Fibroblast of skin of left biceps (primary cell): ENCODE measurements at places on chromosomes 2 and 18.

DNA sequence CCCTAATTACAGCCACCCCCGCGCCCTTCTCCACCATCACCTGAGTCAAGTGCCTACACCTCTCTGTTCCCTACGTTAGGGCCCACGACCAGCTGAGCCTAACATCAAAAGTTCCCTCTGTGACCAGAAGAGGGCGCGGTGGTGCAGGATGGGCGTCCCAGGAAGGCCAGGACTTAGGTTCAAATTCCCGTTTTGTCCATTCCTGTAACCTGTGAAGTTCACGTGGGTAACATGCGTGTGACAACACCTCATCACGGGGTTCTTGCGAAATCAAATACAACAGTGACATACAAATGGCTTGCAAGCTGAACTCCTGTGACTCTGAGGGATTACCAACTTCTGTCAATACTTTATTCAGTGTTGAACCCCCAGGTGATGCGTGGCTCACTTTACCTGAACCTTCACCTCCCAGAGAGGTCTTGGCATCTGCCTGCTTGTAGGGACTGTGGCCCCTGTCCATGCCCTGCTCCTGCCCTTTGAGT, 207.9 kb downstream of the ARL4C start:
- no peak for DNase-seq

DNA sequence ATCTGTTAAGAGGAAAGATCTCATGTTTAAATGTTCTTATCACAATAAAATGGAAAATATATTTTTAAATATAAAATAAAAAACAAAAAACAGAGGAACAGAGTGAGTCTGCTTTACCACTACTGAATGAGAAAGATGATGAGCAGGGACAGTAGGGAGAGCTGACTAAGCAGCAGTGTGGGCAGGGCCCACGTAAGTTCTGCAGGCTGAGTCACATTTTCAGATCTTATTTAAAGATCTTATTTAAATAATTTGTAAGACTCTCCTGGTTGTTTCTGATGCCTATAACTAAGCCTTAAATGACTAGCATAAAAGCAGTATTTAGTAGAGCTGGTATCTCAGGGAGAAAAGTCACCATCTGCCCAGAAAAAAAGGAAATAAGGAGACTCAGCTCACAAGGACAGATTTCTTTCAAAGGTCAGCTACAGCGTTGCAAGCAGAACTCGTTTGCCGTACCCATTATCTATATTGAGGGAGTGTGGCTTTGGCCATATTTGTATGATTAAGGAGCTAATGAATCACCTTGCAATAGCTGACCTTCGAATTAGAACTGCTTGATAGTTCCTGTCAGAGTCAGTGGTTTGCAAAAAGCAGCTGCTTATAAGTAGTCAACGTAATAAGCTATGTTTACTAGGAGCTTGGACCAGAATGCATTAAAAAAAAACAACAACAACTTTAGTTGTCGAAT, 322.1 kb upstream of the CHAC2 start:
- no peak for DNase-seq

GRCh38 chr2:151287513-151288250, 1.8 kb downstream of the NMI start:
- DNase-seq: no peak

DNA sequence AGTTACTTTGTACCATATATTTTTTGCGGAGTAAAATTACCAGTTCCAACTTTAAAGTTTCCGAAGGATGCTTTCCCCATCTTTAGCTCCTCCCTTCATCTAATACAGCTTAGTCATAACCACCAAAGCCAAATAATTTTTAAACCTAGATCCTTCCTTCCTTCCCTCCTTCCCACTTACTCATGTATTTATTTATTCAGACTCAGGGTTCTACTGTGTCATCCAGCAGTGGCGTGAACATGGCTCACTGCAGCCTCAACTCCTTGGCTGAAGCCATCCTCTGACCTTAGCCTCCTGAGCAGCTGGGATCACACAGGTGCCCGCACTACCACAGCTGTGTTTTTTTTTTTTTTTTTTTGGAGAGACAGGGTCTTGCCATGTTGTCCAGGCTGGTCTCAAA, 4.4 kb downstream of the LPIN2 start:
- DNase-seq: no peak

GRCh38 chr2:26647981-26648380, 6.8 kb upstream of the CIB4 start:
- no peak for DNase-seq

DNA sequence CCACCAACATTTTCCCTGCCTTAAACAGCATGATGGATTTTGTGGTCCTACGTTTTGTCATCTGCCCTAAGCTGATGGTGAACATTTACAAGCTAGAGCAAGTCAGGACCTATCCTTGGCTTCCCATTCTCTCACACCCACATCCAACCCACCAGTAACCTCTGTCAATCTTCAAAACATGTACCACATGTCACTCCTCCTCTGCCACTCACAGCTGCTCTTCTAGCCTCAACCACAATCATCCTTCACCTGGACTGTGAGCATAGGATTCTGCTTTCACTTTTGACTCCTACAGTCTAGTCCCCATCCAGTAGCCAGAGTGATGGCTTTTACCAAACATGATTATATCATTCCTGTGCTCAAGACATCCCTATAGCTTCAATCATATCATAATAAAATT, 279.8 kb upstream of the DLGAP1 start:
- DNase-seq: no peak

DNA sequence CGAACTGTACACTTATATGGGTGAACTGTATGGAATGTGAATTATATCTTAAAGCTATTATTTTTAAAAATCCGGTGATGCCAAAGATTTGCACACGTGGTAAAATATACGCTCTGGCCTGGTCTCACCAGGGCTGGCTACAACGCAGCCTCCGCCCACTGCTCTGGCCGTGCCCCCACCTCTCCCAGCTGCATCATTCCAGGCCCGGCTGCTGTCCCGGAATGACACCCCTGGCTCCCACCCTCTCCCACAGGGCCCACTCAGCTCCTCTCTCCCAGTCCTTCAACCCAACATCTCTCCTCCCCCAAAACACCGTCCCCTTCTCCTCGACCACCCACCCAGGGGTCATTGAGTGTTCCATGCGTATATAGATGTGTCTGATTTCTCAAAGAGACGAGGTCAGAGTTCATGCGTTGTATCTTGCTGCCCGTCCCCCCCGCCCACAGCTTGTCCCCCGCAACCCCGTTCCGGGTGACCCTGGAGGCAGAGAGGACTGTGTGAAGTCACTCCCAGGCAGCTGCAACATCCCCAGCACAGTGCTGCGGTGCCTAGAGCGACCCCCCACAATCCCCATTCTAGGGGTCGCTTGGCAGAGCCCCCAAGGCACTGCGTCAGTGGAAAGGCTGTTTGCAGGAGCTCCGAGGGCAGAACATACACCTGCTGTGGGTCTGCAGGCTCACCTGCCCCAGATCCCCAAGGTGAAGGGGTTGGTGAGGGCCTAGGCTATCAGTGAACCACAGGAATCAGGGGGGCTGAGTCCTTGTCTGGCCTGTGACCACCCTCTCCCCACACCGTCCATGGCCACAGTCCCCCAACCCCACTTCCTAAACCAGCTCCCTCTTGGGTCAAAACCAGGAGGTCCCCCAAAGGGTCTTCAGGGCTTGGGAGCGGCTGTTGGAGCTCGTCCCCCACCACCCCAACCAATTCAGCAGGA, 13.3 kb downstream of the DNMT3A start:
- DNase-seq: no peak

DNA sequence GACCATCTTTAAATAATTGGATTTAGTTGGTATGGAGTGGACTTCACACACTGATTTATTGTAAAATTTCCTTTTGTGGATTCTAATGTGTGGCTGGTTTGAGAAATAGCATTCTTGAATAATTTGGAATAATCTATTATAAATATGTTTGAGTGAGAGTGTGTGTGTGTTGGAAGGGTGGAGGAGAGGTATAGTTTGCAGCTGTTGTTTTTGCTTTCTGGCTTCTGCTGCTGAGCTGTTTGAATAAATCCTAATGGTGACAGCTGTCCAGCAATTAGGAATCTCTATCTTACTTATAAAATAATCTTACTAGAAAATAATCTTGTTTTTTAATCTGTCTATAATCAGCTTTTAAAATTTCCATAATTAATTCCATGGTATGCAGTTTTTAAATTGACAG, 1283.0 kb upstream of the CDH2 start:
- DNase-seq: no peak

GRCh38 chr2:215499331-215499730, 63.5 kb upstream of the FN1 start:
- DNase-seq: no peak

- DNase-seq: no peak
Observed at GRCh38 chr2:68762665-68763064, 28.1 kb downstream of the ARHGAP25 start.

- no peak for DNase-seq
Observed at GRCh38 chr2:139836769-139837168, 1056.6 kb upstream of the NXPH2 start.

DNA sequence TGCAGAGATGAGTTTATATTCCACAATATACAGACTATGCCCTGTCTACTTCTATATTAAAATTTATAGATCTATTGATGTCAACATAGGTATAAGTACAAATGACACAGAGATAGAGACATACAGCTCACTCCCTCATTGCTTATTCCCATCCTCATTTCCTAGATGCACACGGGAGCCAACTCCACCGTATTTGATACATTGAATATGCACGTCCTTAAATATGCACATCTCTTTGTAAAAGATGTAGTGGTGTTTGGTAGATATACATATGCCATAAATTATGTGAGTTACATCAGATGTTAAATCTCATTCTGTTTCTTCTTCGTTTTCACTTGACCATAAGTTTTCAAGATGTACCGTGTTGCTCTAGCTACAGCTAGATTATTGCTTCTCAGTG, 179.2 kb upstream of the RAB6C start:
- DNase-seq: no peak
